NCI-H1694 treated with DMSO at 0.1 percent for 48 hours (cell line): ENCODE measurements at places on chromosomes 12 and 14.

DNA sequence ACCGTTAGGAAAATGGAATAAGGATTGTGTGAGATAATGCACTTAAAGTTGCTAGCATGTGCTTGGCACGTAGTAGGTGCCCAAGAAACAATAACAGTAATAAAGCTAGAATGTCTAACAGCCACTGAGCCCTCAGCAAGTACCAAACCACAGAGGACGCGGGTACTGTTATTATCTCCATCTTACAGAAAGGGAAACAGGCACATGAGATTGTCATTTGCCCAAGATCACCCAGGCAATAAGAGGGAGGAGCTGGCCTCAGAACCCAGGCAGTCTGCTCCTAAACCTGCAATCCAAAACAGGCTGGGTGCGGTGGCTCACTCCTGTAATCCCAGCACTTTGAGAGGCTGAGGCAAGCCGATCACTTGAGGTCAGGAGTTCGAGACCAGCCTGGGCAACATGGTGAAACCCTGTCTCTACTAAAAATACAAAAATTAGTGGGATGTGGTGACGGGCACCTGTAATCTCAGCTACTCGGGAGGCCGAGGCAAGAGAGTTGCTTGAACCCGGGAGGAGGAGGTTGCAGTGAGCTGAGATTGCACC lies 5.1 kb upstream of the SDS start:
- no peak for DNase-seq

- no peak for DNase-seq
These were observed 12.1 kb downstream of the VASH1 start for GRCh38 chr14:76773188-76773885.

- DNase-seq = no peak
These were observed 503.2 kb downstream of the MED13L start for GRCh38 chr12:115774148-115774895.

DNA sequence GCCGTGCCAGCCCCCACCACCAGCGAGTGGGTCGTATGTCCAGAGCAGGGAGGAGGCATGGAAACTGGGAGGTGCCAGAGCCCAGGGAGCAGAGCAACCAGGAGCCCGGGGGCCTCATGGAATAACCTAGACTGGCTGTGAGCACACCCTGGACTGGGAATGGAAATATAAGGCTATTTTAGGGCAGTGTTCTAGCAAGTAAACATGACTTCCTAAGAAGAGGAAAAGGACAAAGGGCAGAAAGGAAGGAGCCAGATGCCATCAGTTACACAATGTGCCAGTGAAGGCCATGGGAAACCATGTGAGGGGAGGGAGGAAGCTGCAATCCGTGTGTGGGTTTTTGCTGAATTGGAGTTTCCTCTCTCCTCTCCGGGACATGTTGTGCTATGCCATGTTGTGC lies 18.7 kb upstream of the CPM start:
- DNase-seq = no peak

DNA sequence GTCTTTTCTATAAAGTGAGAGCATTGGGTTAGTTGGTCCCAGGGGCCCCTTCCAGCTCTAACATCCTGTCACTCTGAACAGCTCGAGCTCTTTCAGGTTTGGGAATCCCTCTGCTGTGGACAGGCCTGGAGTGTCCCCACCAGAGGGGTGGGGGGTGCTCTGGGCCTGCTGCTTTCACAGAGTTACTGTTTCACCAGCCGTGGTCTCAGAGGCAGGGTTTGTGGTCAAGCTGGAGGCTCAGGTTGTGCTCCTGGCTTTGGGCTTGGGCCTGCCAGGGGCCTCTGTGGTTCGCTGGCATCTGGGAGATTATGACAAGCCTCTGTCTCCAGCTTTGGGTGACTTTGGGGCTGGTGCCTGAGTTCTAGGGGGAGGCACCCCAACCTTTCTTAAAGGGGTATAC lies 59.6 kb downstream of the FBXL14 start:
- no peak for DNase-seq
